ENCODE measurements at places on chromosomes 7 and 10.

DNA sequence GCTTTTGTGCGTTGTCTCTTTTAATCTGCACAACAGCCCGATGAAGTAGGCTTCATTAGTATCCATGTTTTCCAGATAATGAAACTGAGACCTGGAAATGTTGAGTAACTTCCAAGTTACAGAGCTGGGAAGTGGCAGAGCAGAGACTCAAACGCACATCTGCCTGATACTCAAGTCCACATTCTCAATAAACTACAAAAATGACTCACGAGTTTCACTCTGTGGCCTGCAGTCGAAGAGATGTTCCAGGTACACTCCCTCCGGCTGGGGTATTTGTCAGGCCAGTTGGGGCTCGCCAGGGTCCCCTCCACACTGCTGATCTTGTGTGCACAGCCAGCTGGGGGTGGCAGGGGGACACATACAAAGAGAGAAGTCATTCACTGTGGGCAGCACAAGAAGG lies 17.7 kb upstream of the OPALIN start:
- no peak for DNase-seq

DNA sequence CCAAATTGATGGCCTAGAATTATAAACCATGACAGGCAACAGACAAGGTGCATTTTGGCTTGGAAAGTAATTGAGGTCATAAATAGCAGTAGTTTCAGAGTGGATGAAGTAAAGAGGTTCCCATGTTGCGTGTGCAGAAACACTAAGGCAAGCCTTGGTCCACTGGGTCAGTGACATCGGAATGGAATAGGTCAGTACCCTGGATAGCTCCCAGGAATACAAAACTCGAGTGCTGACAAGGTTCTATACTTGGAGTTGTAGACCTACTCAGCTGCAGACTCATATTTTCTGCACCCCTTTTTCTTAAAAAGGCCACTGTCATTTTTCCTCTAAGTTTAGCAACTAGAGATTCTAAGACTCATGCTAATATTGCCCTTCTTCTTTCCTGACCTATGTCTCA lies 132.8 kb downstream of the DYNC1I1 start:
- DNase-seq, result no peak

DNA sequence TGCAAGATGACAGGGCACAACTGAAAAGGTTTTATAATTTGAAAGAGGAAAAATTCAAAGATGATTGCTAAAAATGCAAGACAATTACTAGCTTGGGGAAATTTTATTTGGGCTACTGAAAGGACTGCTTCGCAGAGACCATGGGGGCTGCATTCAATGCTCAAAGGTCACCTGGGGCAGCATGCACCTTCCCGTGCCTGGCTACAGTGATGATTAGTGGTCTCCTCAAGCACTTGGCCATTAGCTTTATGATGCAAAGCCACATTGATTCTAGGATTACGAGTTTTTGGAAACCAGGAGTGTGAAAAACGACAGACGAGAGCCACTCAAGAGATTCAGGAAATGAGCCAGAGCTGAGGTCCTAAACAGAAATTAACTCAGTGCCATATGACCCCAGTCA lies 764.6 kb downstream of the PHTF2 start:
- no peak for DNase-seq

- DNase-seq, result no peak
These were observed 49.7 kb upstream of the ANTXRL start for GRCh38 chr10:46236941-46237681.

- no peak for DNase-seq
These were observed 95.4 kb downstream of the TCF7L2 start for GRCh38 chr10:113045147-113046055.

DNA sequence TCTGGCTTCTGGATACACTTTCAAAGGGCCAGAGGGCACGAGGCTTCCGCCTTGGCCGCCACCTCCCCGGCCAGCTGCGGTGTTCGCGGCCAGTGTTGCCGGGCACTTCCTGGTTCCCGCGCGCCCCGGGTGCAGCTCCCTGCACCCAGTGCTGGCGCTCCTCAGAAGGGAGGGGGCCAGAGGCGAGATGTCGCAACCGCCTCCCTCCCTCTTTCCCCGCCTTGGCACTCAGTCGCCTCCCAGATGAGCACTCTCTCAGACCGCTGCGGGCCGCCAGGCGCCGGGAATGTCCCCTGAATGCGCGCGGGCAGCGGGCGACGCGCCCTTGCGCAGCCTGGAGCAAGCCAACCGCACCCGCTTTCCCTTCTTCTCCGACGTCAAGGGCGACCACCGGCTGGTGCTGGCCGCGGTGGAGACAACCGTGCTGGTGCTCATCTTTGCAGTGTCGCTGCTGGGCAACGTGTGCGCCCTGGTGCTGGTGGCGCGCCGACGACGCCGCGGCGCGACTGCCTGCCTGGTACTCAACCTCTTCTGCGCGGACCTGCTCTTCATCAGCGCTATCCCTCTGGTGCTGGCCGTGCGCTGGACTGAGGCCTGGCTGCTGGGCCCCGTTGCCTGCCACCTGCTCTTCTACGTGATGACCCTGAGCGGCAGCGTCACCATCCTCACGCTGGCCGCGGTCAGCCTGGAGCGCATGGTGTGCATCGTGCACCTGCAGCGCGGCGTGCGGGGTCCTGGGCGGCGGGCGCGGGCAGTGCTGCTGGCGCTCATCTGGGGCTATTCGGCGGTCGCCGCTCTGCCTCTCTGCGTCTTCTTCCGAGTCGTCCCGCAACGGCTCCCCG lies at the start of gene FFAR4:
TSS of gene FFAR4 (plus strand) at position 231 of the 842 bp plus-strand sequence. CDS start at position 287, 56 bp downstream.
- DNase-seq, result no peak

DNA sequence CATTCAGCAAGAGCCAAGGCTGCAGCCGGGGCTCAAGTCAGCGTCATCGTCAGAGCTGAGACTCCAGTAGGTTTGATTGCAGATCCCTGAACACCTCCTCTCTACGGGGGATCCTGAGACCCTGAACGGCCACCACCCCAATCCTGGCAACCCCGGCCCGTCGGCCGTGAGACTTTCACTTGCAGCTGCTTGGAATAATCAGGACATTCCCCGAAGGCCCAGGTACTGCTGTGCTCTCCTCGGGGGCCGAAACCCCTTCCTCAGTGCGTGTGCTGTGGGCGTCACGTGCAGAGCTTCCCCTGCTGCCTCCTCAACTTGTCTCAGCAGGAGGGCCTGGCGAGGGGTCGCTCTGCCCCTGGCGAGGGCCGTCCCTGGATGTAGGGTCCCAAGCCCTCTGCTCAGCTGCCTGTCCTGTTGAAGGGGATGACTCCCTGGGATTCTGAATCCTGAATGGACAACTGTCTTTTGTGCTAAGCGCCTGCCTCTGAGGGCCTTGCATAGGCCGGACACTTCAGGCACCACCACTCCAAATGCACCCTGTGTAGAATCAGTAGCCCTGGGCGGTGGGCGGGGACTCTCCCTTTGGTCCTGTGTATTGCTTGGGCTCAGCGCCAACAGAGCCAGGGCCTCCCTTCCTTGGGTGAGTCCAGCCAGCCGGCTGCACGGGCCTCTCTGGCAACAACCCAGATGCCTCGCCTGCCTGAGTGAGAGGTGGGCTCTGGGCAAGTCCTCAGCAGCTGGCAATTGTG lies 63.8 kb upstream of the EBF3 start:
- DNase-seq, result no peak

DNA sequence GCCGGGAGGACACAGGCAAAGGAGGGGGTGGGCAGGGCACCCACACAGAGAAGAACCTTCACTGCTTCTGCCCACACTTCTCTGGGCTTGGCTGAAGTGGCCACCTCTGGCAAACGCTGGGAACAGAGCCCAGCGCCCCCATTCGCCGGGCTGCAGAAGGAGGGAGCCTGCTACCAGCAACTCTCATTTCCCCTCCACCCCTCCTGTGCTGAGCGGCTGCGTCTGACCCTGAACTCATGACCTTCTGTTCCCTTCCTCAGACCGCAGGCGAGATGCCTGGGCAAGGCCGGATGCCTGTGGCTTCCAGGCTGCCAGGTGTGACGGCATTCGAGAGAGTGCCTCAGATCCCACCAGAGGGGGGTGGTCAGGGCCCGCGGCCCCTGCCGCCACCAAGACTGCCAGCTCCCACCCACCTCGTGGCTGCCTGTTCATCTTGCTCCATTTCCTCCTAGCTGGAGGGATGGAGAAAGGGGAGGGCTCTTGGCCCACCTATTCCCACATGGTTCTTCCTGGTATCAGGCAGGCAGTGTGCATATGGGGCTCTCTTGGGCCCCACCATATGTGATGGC lies 19.8 kb downstream of the DNAJB12 start:
- DNase-seq, result no peak

GRCh38 chr7:107955394-107955793 lies 47.6 kb downstream of the LAMB1 start:
- no peak for DNase-seq

- DNase-seq, result no peak
These were observed 18.4 kb upstream of the FLNC start for GRCh38 chr7:128811631-128812430.

DNA sequence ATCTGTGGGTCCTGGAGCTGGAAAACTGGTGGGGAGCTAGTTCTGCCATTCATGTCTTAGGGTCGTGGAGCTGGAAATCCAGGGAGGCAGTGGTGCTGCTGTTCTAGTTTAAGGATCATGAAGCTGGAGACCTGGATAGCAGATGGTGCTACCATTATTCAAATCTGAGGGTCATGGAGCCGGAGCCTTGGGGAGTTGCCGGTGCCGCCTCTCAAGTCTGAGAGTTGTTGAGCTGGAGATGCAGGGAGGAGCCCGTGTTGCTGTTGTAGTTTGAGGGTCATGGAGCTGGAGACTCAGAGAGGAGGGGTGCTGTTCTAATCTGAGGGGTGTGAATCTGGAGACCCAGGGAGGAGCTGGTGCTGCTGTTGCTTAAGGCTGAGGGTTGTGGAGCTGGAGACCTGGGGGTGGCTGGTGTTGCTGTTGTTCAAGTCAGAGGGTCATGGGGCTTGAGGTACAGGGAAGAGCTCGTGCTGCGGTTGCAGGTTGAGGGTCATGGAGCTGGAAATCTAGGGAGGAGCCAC lies 86.0 kb upstream of the ZNF479 start:
- no peak for DNase-seq

DNA sequence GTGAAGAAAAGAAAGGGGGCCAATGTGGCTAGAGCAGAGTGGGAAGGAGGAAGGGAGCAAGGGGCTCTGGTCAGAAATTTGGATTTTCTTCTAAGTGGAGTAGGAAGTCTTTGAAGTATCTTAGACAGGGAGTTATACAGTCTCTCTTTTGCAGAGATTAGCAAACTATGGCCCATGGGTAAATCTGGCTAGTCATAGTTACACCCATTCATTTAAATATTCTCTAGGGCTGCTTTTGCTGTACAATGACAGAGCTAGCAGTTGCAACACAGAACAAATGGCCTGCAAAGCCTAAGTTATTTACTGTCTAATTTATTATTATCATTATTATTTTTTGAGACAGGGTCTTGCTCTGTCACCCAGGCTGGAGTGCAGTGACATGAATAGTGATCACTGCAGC lies 10.5 kb upstream of the LAMB4 start:
- no peak for DNase-seq

DNA sequence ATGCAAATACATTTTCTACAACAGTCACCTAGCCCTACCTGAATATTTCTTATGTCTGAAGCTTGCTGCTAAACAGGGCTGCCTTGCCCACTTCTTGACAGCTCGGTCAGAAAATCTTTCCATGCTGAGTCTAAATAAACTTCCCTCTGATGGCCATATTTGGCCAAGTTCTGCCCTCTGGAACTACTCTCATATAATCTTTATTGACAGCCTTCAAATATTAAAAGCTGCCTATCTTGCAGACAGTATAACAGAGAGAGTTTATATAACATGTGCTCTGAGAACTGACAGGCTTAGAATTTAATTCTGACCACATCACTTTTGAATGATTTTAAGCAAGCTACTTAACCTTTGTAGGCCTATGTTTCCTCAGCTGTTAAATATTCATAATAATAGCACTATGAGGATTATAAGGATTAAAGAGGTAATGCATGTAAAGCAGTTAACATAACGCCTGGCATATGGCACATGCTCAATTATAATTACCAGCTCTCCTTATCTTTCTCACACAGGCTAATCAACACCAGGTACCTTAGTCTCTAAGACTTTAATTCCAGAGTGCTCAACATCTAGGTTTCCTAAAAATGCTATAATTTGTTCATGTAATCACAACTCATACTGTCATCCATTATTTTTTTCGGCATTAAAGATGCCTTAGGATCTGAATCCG lies 334.1 kb downstream of the HPSE2 start:
- no peak for DNase-seq

GRCh38 chr7:92025260-92025659 lies 84.6 kb downstream of the AKAP9 start:
- no peak for DNase-seq

DNA sequence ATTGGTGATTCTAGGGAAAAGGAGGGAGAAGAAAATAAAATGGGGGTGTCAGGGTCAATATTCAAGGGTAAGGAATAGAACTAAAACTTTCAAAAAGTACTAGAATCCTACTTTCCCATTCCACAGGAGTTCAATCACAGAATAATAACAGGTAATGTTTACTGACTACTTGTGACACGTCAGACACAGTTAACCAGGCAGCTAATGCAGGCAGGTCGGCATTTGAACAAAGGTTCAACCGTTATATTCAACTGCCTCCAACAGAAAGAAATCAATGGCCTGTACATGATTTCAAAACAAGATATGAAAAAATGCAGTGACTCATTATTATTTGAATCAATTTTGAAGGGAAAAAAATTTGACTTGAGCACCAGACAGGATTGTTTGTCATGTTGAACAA lies 3.1 kb downstream of the ASB15 start:
- no peak for DNase-seq

- no peak for DNase-seq
These were observed 531 bp downstream of the IKZF1 start for GRCh38 chr7:50304911-50305582.

GRCh38 chr10:78255214-78255613 lies 221.6 kb downstream of the RPS24 start:
- no peak for DNase-seq

- DNase-seq, result no peak
These were observed 83.9 kb downstream of the CXCL12 start for GRCh38 chr10:44300666-44301649.

DNA sequence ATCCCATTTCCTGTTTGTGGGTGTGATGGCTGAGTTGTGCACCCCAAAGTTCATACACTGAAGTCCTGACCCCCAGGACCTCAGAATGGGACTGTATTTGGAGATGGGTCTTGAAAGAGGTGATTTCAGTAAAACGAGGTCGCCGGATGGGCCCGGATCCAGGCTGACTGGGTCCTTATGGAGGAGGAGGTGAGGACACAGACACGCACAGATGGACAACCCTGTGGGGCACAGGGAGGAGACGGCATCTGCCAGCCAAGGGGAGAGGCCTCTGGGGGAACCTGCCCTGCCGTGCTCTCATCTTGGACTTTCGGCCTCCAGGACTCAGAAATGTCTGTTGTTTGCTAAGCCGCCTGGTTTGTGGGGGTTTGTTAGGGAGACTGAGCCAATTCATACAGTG lies 61.1 kb downstream of the PTPRN2 start:
- no peak for DNase-seq
